ENCODE measurements at places on chromosomes 3 and 15. TPM values are rescaled to one million over a fixed set of nuclear protein-coding genes. Genes with fewer than 3 reads are reported as not detected.

The CCDC33 gene
- total RNA-seq, result 6.8 TPM

The SLC28A1 gene
- total RNA-seq, result 0.03 TPM

The CISH gene
- 0.52 TPM for total RNA-seq

The PLA2G4D gene
- total RNA-seq, result not detected

The MITF gene
- 6.6 TPM for total RNA-seq

Data from A549 treated with Hydrocortisone at 1 μM for 4 hours (cell line).